Aorta (tissue), 5 donors: ENCODE measurements at places on chromosomes 2 and 18. TPM values are rescaled to one million over a fixed set of nuclear protein-coding genes. Genes with fewer than 3 reads are reported as not detected.
A peak's percentile ranks its signal among the peaks of the same experiment; 100 is the strongest.

GRCh38 chr2:203811491-203812221, 55.9 kb upstream of the CTLA4 start:
- peak; percentile 88 for DNase-seq

Gene MRPL30
- 19.8 TPM for total RNA-seq

Gene HTRA2
- 31.9 TPM for total RNA-seq

Gene CCDC85A
- 2.7 TPM for total RNA-seq

GRCh38 chr18:34637094-34637801, 72.8 kb upstream of the DTNA start:
- DNase-seq, result no peak

Gene CDH20
- total RNA-seq, result not detected

- no peak for DNase-seq
Measured at GRCh38 chr2:164009756-164010337, 274.0 kb upstream of the FIGN start.

GRCh38 chr2:100831158-100831750, 11.3 kb downstream of the NPAS2 start:
- DNase-seq, result no peak
